NCI-H1694 (cell line): ENCODE measurements at places on chromosomes 5 and 9.

- no peak for DNase-seq
Measured at GRCh38 chr9:91825422-91825821, 124.6 kb downstream of the ROR2 start.

DNA sequence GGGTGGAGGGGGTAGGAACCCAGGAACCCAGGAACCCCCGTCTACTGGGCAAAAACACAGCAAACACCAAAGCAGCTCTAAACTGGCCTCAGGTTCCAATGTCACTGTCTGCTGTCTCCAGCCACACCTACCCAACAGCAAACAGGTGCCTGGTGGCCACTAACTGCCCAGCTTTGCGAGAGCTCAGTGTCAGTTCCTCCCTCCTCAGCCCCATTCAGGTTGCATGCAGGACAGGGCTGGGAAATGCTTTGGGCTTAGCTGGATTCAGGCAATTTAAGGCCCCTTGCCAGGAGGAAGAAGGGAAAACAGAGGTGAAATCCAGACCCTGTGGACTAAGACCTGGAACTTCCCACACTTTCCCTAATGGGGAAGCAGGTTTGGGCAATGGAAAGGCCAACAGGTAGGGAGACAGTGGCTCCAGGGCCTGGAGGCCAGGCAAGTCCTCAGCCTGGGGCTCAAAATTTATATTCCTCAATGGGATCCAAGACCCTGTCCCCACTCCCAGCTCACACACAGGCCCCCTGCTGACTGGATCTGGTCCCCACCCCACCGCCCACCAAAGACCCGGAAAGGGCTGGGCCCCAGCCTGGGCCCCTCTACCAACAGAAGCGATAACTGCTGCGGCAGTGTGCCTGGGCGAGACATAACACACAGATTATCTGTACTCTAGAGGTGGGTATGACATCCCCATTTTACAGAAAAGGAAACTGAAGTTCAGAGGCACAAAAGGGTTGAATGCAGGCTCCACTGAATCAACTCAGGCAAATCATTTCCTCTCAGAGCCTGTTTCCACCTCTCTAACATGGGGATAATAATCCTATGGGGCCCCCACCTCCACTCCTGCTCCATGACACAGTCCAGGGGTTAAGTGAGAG, 3.5 kb downstream of the EEIG1 start:
- DNase-seq: no peak

DNA sequence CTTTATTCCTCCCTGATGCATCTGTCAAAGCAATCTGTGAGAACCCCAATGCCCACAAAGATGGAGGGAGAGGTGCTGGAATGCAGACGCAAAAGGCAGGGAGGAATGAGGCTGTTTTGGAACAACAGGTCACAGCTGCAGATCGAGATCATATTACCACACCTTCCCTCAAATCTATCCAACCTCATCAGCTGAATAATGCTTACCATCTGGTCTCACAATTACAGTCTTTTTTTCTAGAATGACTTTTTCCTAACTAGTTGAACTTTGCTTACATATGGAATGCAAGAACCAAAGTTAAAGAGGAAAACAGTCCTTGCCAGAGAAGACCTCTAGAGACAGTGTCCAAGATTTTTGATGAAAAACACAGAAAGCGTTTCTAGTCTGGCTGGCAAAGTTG, 158.1 kb downstream of the LPAR1 start:
- DNase-seq: no peak

GRCh38 chr9:15346837-15347236, 39.8 kb upstream of the TTC39B start:
- no peak for DNase-seq

DNA sequence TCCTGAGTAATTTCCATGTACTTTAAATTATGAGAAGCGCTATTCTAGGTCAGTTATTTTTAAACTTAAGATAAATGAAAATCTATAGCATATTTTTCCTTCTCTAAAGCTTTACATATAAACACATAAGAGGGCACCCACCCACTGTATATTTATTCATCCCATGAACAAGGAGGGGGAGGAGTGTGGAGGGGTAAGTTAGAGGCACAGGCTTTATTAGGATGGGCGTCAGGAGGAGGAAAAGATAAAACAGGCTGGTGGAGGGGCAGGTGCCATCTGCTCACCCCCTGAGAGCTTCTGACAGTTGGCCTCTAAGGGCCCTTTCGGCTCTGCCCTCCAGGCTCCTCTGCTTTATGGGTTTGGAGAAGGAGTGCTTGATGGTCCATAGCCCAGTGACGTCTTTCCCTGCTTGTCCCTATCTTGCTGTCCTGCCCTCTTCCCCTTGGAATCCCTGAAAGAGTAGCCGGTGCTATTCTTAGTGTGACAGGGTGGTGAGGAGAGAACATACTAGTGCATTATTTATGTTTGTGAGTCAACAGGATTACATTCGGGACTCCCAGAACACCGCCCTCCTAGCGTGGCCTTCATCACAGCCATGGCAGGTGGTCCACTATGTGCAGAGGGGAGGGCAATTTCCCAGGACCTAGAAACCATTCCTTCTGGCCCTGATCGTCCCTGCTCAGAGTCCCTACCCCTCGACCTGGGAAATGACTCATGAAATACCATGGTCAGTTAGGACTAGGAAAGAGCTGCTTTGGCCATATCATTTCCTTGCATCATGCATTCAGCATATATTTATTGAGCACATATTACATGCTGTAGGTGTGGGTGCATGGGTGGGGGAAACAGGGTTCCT, 7.9 kb upstream of the SYNPO start:
- peak; percentile 60 for DNase-seq

GRCh38 chr9:78122631-78123030, 91.0 kb upstream of the GNAQ start:
- no peak for DNase-seq

GRCh38 chr5:151037561-151038411, 17.4 kb downstream of the GPX3 start:
- no peak for DNase-seq

- no peak for DNase-seq
Measured at GRCh38 chr9:100125236-100125635, 26.2 kb downstream of the INVS start.

DNA sequence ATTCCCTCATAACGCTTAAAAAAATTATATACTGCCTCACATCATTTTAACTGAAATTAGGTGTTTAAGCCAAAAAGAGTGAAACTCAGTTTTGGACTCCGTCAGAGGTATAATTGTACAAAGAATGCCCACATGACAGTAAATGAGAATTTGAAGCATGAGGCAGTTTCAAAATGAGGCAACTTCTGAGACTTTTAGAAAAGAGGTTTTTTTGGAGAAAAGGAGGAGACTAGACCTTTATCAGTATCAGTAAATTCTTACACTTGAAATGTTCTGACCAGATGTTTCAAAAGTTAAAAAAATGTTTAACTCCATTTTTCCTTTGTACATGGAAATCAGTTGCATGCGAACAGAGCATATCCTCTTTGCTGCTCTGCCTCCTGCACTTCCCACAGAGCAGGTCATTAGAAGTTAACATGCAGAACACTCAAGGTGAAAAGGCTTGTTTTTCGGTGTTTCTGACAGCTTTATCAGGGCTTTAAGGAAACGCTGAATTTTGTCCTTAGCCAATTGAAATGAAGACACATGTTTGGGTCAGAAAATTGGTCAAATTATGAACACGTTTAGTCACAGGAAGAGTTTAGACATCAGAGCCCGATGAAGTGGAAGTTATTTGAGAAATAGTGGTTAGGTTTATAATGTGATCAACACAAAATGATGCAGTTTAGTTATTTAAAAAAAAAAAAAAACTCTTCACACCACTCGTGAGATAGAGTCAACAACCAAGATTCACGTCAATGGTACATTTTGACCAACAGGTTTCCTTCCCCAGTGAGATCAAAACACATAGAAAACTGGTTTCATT, 59.5 kb downstream of the PIK3R1 start:
- DNase-seq: no peak

DNA sequence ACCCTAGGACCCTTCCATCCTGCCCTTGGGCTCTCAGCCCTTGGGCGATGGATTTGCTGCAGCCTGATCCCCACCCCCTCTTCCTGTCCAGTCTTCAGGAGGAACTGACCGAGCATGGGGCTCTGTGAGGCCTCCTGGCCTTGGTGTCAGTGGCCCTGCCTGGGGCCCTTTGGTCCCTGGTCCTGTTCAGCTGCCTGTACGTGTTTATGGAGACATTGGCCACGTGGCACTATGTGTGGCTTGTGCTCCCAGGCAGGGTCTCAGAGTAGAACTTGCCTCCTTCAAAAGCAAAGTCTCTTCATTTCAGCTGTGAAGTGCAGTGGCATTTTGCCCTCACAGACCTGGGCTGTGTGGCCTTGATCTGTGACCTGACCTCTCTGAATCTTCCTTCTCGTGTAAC, 11.1 kb downstream of the FCN2 start:
- no peak for DNase-seq

- no peak for DNase-seq
Measured at GRCh38 chr5:40781843-40782409, 16.2 kb downstream of the PRKAA1 start.

- no peak for DNase-seq
Measured at GRCh38 chr5:173535166-173535975, 81.1 kb downstream of the BOD1 start.

DNA sequence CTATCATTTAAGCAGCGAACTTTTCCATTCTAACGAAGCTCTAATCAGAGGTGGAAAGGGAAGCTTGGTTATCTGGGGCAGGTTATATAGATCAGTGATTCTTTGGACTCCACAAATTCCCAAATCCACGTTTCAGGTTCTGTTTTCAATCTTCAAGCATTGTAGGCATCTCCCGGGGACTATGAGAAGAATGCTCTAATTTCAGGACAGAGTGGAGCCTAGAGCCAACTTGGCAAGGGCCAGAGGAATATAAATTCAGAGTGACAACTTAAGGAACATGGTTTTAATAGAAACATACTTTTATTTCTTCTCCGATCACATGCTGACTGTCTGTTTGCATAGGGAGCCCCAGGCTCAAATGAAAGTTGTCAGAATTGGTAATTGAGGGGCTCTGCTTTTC, 514.0 kb upstream of the KLF4 start:
- DNase-seq: no peak

DNA sequence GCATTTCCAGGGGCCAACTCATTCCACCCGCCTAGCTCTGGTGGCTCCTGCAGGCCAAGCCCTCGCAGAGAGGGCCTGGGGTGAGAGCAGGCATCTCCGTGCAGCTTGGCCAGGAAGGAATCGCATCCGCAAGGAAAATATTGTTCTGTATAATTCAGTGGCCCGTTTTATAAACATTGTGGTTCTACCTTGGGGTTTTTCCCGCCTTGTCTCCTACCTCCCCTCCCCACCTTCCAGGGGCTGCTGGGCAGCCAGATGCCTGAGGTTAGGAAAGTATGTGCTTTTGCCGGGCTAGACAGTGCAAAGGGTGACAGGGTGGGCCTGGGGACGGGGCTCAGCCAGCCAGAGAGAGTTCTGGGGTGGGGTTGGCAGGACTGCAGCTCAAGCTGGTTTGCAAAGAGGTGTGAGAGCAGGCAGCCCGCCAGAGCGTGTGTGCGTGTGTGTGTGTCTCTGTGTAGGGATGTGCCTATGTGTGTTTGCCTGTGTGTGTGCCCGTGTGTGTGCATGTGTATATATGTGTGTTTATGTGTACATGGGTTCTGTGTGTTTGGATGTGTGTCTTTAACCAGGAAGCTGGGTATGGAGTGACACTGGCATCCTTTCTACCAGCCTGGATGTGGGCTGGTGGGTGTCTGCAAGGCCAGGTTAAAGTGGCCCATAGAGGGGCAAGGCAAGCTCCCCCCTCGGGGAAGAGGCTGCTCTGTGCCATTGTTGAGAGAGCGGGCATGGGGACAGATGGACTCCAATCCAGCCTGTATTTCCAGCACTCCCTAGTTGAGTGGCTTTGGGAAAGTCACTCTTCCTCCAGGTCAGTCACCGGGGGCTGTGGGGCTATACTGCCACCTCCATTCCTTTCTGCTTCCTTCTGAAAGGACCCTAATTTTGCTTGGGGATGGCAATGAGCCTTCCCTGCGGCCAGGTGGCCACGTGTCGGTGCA, 10.6 kb upstream of the SLC2A6 start:
- DNase-seq: no peak
